ENCODE measurements at places on chromosomes 2 and 18.

DNA sequence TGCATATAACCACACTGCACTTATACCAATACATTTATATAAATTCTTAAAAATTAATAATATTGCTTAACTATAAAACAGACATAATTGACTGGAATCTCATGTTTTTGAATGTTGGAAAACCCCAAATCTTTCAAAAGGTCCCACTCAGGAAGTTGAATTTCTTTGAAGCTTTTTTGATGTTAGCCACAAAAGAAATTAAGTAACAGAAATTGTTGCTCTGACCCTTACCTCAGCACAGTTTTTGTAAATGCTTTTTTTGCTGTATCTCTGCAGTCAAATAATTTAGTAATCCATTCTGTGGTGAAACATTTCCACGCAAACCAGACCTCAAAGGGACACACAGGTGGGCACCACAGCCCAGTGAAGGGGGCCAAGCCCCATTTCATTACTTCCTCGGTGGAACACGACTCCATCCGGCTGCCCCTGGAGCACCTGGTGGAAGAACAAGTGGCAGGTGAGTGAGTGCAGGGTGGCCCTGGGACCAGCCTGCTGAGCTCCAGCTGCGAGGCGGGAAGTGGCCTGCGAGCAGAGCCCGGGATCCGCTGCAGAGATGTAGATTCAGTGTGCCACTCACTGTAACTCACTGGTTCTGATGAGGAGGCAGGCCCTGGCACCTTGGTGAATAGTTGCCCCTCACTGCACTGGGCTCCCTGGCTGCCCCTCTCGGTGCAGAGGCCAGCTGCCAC, 8.4 kb downstream of the SCLY start:
- no peak for DNase-seq

GRCh38 chr2:196445991-196446390, 193.5 kb upstream of the CCDC150 start:
- no peak for DNase-seq

DNA sequence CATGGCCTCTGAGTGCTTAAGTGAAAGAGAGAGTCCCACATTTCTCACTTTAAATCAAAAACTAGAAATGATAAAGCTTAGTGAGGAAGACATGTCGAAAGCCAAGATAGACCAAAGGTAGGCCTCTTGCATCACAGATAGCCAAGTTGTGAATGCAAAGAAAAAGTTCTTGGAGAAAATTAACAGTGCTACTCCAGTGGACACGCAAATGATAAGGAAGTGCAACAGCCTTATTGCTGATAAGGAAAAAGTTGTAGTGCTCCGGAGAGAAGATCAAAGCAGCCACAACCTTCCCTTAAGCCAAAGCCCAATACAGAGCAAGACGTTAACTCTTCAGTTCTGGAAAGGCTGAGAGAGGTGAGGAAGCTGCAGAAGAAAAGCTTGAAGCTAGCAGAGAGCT, 32.1 kb downstream of the PSMD1 start:
- no peak for DNase-seq

DNA sequence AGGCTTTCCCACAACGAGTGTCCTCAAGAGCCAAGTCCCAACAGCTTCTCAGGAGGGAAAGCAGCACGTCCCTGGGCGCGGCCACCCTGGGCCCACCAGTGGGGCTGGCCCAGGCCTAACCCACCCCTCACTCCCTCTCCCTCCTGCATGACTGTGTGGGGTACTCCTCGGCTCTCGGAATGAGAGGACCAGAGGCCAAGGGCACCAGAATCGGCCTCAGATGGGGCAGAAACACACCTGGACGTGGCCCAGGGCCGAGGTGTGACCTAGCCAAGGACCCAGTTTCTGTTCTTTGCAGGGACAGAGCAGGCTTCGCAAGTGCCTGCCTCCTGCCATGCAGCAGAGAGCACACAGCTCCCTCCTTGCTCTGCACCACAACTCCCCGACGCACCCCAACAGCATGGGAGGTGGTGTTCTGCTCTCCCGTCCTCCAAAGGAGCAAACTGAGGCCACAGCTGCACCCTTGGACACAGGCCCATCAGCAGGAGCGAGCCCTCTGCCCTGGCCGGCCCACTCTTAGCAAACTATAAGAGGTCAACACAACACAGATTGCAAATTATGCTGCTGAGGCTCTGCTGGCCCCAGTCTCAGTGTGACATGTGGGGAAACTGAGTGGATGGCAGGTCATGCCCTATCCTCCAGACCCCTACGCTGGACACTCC, 19.7 kb downstream of the HS6ST1 start:
- no peak for DNase-seq

GRCh38 chr2:29050591-29050990, 23.7 kb downstream of the PCARE start:
- DNase-seq: no peak

GRCh38 chr2:149544692-149545091, 42.9 kb downstream of the MMADHC start:
- DNase-seq: no peak

DNA sequence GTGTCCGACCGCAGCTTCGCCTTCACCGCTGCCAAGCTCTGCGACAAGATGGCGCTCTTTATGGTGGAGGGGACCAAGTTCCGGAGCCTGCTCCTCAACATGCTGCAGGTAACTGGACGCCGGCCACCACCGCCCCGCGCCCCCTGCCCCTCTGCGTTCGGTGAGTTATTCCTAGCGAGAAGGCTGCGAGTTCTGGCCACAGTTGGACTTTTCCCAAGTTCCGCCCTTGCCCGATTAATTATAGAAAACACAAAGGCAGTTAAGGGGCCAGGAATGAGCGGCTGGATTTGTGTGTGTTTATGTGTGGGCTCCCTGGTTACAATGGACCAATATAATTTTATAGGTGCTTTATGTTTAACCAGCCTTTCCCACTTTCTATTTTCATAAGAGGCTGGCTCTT, 189.2 kb downstream of the SMAD7 start:
- no peak for DNase-seq

- DNase-seq: no peak
Measured at GRCh38 chr2:129192117-129192516, 787.3 kb upstream of the RAB6C start.

- DNase-seq: no peak
Measured at GRCh38 chr18:6781796-6782195, 52.3 kb downstream of the ARHGAP28 start.

DNA sequence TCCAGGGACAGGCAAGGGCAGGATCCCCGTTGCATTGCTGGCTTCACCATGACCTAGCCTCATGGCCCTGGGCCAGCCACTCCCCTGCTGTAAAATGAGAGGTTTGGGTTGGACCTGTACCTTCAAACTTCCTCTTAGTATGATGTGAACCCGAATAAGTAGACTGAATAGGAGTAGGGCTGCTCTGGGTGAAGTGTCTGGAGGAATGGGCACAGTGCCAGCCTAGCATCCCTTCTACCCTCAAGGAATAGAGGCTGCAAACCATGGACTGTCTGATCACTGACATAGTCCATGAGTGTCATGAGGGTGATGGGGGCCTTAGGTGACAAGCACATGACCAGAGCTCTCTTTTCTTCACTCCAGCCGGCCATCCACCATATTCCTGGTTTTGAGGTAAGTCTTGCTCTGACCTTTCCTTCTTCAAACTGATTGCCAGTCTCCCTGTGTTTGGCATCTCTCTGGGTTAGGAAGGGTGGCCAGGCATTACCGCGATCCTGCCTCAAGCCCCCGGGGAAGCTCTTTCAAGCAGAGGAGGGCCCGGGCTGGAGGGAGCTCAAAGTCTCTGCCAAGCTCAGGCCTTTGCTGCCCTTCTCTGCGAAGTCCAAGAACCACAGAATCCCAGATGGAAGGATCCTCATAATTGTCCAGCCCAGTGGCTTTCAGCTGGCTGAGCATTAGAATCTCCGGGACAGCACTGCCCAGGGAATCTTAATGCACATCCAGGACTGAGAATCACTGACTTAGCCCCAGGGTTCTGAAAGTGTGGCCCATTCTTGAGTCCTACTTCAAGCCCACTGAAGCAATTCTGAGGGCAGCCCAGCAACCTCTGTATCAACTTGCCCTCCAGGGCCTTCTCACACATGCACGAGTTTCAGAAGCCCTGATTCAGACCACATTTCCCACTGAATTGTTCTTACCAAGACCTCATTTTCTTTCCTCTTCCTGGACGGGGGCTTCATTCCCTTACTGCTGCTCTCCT, 148.1 kb downstream of the DYSF start:
- DNase-seq: no peak

DNA sequence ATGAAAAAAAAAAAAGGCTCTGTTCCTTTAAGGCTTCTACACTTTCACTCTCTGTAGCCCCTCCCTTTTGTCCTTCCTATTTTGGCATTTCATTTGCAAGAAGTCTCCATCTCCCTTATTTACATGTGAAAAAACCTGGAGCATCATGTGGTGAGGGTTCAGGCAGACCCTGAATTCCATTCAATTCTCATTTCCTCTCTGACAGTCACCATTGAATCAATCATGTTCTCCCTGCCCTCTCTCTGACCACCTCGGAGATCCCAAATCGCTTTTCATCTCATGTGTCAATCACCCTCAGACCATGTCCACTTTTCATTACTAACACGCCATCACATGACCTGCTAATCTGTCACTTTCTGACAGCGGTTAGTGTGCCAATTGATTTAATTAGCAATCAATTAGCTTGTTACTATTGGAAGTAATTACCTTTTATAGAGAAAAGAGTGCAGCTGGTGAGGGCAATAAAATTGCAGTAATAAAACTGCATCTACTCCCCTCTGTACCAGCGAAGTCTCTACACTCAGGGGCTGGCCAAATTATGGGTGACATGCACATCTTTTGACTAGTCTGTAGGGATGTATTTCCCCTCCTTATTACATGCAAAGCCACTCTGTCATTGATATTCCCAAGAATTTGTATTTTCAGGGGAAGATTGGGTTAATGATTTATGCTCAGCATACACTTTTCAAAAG, 317.4 kb downstream of the EN1 start:
- no peak for DNase-seq

DNA sequence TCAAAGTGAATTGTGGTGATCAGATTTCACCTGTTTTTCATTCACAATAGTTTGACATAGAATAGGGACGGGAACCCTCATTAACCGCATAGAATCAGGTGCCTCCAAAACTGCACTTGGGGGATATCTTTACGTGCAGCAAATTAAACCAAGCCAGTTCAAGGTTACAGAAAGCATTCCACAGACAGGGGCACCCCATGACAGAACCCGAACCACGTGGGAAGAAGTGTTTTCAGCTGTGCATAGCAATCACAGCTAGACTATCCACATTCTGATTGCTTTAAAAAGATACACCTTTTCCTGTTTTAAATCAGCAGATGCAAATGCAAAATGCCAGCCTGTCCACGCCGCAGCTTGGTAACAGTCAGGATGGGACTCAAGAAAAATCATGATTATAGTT, 205.8 kb downstream of the ANAPC1 start:
- no peak for DNase-seq

Data from stimulated activated CD8-positive, alpha-beta memory T cell treated with anti-CD3 and anti-CD28 coated beads, Interleukin-2, amount 100 ng/mL, for 1 hour (primary cell).